ENCODE measurements at places on chromosomes 11 and 22. TPM values are rescaled to one million over a fixed set of nuclear protein-coding genes. Genes with fewer than 3 reads are reported as not detected.

TMPRSS13 gene
- total RNA-seq: not detected

CCDC87 gene
- total RNA-seq: 0.28 TPM

HOATZ gene
- total RNA-seq: not detected

MUC5B gene
- total RNA-seq: not detected

OR4C16 gene
- not detected for total RNA-seq

NCF4 gene
- total RNA-seq: not detected

RBFOX2 gene
- total RNA-seq: 128 TPM

GLYATL1 gene
- not detected for total RNA-seq

KAT5 gene
- total RNA-seq: 37.5 TPM

MDK gene
- total RNA-seq: 27.8 TPM

FAM111B gene
- 6.3 TPM for total RNA-seq

PRODH gene
- total RNA-seq: under 0.01 TPM

FDXACB1 gene
- 2.5 TPM for total RNA-seq

KRTAP5-8 gene
- not detected for total RNA-seq

MRGPRE gene
- total RNA-seq: not detected

MS4A8 gene
- total RNA-seq: not detected

OR2AT4 gene
- not detected for total RNA-seq

OR5B21 gene
- total RNA-seq: not detected

PAMR1 gene
- 0.56 TPM for total RNA-seq

MS4A15 gene
- not detected for total RNA-seq

BACE1 gene
- 7.9 TPM for total RNA-seq

HEPN1 gene
- 0.09 TPM for total RNA-seq

MPZL2 gene
- 118 TPM for total RNA-seq

YAP1 gene
- 33.2 TPM for total RNA-seq

DAGLA gene
- 1.6 TPM for total RNA-seq

SLC22A6 gene
- total RNA-seq: not detected

PHOX2A gene
- total RNA-seq: not detected
